Cardiac fibroblast (primary cell): ENCODE measurements at places on chromosomes 4 and X.

DNA sequence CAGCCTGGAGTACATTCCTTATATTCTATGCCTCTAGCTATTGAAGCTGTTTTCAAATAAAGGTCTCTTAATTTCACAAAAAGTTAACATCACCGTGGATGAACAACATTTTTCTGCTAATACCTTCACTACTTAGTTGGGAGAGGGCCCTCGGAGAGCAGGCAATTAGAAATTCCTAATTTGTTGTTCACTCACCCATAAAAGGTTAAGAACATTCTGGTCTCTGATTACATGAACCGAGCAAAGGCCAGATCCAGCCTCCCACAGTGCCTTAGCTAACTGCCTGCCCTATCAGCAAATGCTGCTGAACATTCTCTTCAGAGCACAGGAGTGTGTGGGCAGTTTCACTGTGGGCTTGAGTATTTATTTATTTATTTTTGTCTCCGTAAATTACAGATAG lies 36.0 kb upstream of the TTC29 start:
- peak; percentile 43 for DNase-seq

- DNase-seq: no peak
Observed at GRCh38 chr4:22299678-22300077, 216.2 kb downstream of the ADGRA3 start.

DNA sequence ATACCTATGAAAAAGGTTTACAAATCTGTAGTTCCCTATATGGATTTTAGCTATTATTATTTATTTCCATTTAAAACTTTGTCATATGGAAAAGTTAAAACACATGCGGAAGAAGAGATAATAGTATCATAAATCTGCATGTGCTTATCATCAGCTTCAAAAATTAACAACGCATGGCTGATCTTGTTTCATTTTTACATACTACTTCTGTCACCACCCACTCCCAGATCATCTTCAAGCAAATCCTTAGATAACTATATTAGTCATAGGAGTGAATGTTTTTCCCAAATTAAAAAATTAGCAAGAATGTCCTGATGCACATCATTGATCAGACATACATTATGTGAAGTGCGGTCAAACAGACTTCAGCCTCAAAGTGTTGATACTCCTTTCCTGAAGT lies 24.6 kb upstream of the MOB1B start:
- no peak for DNase-seq

GRCh38 chrX:15435836-15436619 lies 51.8 kb upstream of the VEGFD start:
- peak; percentile 19 for DNase-seq

DNA sequence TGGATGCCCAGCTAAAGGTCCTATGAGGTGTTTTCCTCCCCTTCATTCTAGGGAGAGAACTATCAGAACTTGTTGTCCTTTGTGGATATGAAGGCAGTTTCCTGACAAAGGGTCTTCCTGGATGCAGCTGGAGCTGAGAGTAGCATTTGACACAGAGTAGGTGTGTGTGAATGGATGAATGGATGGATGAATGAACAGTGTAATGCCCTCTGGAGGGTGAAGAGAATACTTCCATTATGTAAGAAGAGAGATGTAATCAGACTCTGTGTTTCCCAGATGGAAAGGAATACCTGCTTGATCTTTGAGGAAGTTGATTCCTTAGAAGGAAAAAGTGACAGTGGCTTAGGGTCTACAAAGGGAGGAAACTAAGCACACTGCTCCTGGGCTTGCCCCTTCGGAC lies 55.4 kb upstream of the AADAT start:
- DNase-seq: no peak

DNA sequence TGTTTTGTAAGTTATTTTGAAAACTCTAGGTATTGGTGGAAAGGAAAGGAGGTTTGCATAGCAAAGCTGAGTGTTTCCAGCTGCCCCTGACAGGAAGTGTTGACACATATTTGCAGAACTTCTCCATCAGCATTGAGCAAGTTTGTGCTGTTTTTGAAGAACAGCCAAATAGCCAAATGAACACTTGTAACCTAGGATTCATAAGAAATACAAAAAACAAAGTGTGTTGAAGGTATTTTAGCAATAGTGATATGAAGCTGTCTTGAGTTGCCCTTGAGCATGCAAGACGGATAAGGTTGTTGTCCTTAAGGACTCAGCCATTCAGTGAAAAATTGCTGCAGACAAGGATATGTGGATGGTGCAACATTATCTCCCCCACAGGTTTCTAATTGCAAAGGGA lies 68.3 kb upstream of the PGM2 start:
- peak; percentile 91 for DNase-seq

- DNase-seq: no peak
Observed at GRCh38 chr4:181193131-181193930, 1049.9 kb upstream of the TENM3 start.

- DNase-seq: peak; percentile 59
Observed at GRCh38 chrX:132271311-132271778, 52.1 kb upstream of the RAP2C start.

GRCh38 chrX:103417370-103417769 lies 41.0 kb downstream of the BEX3 start:
- no peak for DNase-seq

GRCh38 chr4:109149836-109150235 lies 152.6 kb downstream of the COL25A1 start:
- DNase-seq: no peak

- no peak for DNase-seq
Observed at GRCh38 chr4:182745237-182745636, 171.9 kb downstream of the DCTD start.

DNA sequence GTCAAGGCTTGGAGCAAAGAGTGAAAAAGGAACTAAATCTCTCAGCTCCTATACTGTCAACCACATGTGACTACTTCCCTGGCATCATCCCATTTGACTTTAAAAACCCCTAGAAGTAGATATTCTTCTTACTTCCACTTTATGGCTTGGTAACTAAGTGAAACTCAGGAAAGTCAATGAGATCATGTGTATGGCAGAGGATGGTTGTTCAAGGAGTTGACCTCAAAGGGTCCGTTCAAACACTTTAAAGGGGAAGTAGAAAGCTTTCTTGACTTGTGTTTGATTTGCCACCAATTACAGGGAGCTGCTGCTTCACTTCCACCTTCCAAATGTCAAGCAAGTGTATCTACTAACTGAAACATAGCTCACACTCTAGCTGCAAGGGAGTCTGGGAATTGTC lies 187.2 kb downstream of the RAB28 start:
- DNase-seq: no peak

DNA sequence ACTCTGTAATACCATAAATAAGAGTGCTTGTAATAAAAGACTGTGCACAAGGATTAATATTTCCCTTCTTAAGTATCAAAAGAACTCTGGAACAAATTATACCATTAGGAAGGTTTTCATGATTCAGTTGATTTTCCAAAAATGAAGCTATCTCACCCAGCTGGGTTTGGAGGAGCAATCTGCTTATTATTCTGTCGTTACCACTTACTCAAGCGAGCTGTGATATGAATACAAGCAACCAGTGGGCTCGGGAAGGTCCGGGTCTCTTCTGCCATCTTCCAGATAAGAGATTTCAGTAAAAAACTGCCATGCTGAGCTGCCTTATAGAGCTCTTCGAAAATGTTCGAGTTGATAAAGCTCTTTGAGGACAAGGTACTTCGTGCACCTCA lies 15.3 kb downstream of the SMIM20 start:
- DNase-seq: no peak

- DNase-seq: no peak
Observed at GRCh38 chr4:107818301-107818910, 6.3 kb upstream of the SGMS2 start.

DNA sequence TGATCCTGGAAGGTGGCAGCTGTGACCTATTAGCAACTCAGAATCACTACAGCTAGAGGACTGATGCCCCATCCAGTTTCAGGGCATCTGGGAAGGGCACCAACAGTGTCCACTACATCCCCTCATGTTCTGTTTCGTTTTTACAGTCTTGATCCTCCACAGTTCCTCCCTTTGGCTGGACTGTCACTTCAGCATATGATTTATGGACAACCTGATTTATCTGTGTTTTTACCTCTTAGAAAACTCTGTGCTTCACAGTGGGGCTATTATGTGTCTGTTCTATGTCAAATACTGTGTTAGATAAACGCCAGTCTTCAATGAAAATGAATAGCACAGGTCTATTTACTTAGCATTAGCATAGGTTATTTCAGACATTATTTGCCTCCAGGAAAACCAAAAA lies 63.1 kb upstream of the GRPR start:
- no peak for DNase-seq
